GM23248 (cell line): ENCODE measurements at places on chromosomes 5 and 9. TPM values are rescaled to one million over a fixed set of nuclear protein-coding genes. Genes with fewer than 3 reads are reported as not detected.

DNA sequence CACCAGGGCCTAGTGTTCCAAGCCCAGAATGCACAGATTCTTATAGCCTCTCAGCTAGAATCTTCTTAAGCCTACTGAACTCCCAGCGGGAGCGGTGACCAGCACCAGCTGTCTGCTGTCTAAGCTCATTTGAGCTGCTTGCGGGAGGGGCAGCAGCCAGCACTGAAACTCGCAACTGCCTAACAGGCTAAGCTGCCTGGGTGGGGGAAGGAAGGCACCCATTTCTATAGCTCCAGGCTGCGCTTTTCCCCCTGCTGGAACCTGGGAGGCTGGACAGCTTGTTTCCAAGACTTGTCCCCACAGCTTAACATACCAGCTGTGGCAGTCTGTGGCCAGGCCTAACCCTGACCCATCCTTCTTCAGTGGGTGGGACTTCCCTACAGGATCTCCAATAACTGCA is 512.9 kb downstream of the EFNA5 start:
- DNase-seq, result no peak

- no peak for DNase-seq
Observed at GRCh38 chr9:105005186-105005585, 77.2 kb upstream of the ABCA1 start.

DNA sequence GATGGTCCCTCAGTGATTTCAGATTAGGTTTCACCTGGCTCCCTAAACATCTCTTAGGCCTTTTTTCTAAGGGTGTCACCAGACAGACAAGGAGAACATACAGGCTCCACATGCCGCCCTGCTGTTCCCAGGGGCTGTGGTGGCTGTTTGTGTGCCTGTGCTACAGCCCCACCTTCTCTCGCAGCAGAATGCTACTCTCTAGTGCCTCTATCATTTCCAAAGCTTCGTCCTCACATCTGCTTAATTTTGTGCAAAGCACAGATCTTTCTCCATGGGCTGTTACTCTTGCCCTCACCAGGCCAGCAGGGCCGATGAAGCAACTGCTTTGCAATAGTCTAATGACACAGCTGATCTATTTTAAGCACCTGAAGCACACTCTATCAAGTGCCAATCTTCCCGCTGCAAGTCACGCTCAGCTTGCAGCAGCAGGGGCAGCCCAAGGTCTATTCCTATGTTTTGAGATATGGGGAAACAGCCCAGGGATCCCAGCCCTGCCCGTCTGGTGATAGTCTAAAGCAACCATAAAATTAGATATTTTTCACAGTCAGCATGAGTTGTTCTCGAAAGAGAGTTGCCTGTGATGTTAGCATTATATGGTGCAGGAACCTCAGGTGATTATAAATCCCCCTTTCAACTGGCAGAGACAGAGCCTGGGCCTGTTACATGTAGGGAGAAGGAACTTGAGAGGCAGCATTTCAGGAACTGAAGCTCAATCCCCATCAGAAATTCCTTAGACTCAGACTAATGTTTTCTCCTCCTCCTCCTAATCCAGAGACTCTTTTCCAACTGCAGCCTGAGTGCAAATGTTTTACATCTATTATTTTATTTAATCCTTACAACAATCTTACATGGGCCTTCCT is 12.7 kb downstream of the ABLIM3 start:
- DNase-seq, result peak; percentile 93

- DNase-seq, result peak; percentile 82
Observed at GRCh38 chr5:151037561-151038411, 17.4 kb downstream of the GPX3 start.

GRCh38 chr9:95017062-95017461 is 290.6 kb downstream of the AOPEP start:
- DNase-seq, result peak; percentile 63

- no peak for DNase-seq
Observed at GRCh38 chr5:1402611-1403255, 42.5 kb downstream of the SLC6A3 start.

GRCh38 chr9:76571743-76572146 is 112.8 kb downstream of the GCNT1 start:
- DNase-seq, result peak; percentile 44

DNA sequence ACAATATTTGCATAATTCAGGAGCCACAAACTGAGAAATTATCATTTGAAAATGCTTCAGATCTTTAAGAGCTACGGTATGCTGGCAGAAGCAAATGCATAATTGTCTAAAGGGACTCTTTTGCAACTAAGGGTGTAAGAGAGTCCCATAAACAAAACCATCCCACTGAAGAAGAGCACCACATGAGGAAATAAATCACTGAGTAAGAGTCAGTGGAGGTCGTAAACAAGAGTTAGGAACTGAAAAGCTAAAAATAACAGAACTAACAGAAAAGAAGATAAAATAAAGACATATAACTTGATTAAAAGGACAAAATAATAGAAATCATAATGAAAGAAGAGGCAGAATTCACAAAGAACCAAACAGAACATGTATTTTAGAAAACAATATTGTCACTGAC is 3.5 kb upstream of the SMC2 start:
- DNase-seq, result no peak

GRCh38 chr9:68498816-68499215 is 41.9 kb downstream of the TMEM252 start:
- DNase-seq, result no peak

- DNase-seq, result peak; percentile 35
Observed at GRCh38 chr9:97388721-97389238, 23.1 kb upstream of the TDRD7 start.

DNA sequence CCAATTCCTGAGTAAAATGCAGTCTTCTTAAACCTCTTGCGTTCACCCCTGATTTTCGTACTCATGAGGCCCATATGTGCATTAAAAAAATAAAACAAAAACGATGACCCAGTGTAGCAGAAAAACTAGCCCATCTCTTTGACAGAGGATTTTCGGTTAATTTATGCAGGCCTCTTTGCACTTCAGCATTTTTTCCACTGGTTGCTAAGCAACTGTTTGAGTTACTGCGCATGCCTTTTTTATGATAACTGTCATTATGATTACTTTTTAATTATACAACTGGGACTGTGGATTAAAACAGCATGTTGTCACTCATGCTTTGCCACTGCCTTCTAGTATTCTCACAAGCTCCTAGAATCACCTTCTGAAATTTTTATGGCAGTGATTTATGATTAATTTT is 165.0 kb downstream of the SMARCA2 start:
- peak; percentile 19 for DNase-seq

DNA sequence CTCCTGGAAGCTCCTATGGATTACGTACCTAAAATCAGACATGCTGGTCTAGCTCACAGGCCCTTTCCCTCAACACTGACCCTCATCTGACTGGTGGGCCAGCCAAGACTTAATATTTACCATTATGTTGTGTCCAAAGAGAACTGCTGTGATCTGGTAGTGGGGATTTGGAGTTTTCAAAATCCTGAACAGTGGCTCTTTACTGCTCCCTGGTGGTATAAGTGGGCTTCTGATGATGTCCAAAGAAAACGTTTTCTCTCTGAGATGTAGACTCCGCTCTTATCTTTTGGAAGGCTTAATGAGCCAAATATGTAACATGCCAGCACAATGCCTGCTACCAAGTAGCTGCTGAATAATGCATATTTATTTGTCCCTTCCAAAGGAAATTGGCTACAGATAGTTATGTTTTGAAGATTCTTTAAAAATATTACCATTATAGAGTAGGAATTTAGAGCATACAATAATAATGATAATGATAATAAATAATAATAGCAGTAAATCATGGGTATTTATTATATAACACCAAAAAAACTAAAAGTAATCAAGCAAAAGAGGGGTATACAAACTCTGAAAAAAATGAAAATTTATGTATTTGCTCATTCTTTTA is 406.6 kb upstream of the TNC start:
- peak; percentile 73 for DNase-seq

DNA sequence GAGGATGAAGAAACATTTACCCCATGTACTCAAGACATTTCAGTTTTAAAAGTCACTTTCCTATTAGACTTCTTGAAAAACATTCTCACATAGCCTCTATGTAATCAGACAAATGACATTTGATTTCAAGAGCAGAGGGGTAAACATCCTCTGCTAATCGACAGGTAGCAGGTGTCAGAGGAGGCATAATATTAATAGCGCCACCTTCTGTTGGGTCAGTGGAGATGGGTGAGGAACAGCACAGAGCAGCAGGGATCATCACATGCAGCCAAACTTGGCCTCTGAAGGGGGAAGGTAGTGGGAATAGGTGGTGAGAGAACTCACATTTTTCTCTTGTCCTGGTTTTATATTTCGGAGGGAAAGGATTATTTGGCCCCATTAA is 3.3 kb upstream of the LSM11 start:
- peak; percentile 36 for DNase-seq

- peak; percentile 64 for DNase-seq
Observed at GRCh38 chr5:137752905-137753690, 1.1 kb downstream of the HNRNPA0 start.

The SAXO1 gene
- total RNA-seq, result not detected in 2 replicates

The AHRR gene
- 33.7 and 40.0 TPM in 2 replicates for total RNA-seq

The IZUMO3 gene
- not detected in 2 replicates for total RNA-seq

The DMRT3 gene
- total RNA-seq, result not detected in 2 replicates

The CXCL14 gene
- 1.3 TPM in 1 of 2 replicates, not detected in the other for total RNA-seq
